ENCODE measurements at places on chromosomes 5 and 9. TPM values are rescaled to one million over a fixed set of nuclear protein-coding genes. Genes with fewer than 3 reads are reported as not detected.

Gene FGD3
- total RNA-seq, result 204 TPM

DNA sequence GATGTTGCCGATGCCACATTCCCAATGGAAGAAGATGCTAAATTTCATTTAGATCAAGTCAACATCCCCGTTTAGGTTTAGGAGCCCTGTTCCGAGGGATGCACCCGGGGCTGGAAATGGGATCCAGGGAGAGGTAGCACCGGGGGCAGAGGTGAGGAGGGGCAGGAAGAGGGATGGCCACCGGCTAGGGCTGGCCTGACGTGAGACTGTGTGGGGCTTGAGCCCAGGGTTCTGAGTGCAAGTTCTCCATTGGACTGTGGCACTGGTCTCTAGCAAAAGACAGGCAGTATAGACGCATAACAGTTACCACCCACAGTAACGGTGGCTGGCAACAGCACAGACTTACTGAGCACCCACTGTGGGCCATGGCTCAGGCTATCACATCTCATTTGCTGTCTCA lies 209.0 kb upstream of the MVB12B start:
- no peak overlapping the region for H3K4me3 ChIP-seq
- no peaks in the 10 kb centered on the region for H3K4me1 ChIP-seq
- no peaks in the 10 kb centered on the region for H3K36me3 ChIP-seq
- DNase-seq, result no peak
- no peaks in the 10 kb centered on the region for H3K27me3 ChIP-seq

Gene COL23A1
- total RNA-seq, result not detected

Gene NUTM2F
- not detected for total RNA-seq

GRCh38 chr5:52597625-52598024 lies 190.1 kb upstream of the ITGA1 start:
- H3K27me3 ChIP-seq, result no peaks in the 10 kb centered on the region
- no peak overlapping the region for H3K4me3 ChIP-seq
- no peak for DNase-seq
- H3K4me1 ChIP-seq, result no peaks in the 10 kb centered on the region

DNA sequence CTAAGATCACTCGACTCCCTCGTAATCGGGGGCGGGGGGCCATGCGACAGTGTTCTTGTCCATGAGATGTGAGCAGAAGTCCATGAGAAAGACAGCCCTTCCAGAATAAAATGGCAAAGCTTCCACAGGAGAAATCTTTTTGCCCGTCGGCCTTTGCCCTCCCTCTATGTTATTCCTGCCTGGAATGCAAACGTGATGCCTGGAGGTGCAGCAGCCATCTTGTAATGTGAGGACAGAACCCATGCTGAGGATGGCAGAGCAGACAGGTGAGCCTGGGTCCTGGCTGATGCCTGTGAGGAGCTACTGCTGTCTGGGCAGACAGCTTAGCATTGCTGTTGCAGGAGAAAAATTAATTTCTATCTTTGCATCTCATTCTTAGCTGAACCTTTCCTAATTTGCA lies 17.2 kb downstream of the MED10 start:
- H3K36me3 ChIP-seq, result no peaks in the 10 kb centered on the region
- H3K27me3 ChIP-seq, result no peaks in the 10 kb centered on the region
- no peak overlapping the region for H3K4me3 ChIP-seq
- peaks cover 14% of the 10 kb centered on the region for H3K4me1 ChIP-seq
- H3K27ac ChIP-seq, result no peak overlapping the region

DNA sequence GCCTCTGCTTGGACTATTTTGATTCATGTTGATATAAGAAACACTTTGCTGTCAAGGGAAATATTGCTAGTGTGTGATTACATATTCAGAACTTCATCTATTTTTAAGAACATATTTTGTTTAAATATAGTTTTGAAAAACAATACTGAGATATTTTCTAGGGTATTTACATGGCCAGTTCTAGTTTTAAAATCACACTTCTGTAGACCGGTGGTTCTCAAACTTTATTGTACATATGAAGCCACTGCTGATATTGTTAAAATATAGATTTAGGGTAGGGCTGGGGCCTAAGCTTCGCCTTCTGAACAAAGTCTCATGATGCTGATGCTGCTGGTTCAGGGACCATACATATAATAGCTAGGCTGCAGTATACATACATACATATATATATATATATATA lies 1000.0 kb downstream of the PTPRD start:
- H3K4me3 ChIP-seq, result no peak overlapping the region
- no peak for DNase-seq
- H3K27ac ChIP-seq, result no peak overlapping the region
- no peaks in the 10 kb centered on the region for H3K36me3 ChIP-seq
- H3K27me3 ChIP-seq, result no peaks in the 10 kb centered on the region
- H3K4me1 ChIP-seq, result no peaks in the 10 kb centered on the region

- H3K36me3 ChIP-seq, result no peaks in the 10 kb centered on the region
- H3K27ac ChIP-seq, result no peak overlapping the region
- H3K4me3 ChIP-seq, result no peak overlapping the region
- DNase-seq, result no peak
- H3K4me1 ChIP-seq, result no peaks in the 10 kb centered on the region
These were observed 1504.9 kb upstream of the C9orf72 start for GRCh38 chr9:29078063-29078666.

Gene SERF1A
- 11.8 TPM for total RNA-seq

DNA sequence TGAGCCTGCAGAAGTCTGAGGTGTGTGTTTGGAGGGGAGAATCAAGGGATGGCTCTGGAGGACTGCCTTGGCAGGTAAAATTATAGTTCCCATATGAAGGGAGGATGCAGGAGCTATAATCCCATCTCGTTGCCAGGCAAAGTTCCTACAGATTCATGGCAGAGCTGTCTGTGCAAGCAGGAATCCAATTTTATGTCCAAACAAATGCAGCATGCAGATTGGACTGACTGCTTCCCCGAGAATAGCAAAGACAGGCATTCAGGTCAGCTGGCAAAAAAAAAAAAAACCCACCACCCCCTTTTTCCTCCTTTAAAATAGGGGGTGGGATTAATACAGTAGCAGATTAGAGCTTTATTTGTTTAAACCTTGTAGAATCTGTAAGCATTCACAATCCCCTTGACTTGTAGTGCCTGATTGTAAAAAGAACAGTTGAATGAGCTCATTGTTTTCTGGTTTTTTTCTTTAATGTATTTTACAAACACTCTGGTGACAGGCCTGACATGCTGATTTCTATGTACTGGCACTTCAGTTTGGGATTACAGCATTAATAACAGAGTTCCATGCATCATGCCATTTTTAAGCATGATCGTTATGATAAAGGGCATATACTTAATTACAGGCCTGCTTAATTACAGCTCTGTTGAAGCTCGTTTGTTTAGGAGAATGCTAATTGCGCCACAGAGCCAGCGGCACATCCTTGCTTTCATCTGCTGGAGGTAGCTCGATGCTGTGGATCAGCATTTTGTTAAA lies 141.4 kb upstream of the LMX1B start:
- no peak overlapping the region for H3K27ac ChIP-seq
- DNase-seq, result no peak
- H3K4me1 ChIP-seq, result peaks cover 68% of the 10 kb centered on the region
- no peak overlapping the region for H3K4me3 ChIP-seq

DNA sequence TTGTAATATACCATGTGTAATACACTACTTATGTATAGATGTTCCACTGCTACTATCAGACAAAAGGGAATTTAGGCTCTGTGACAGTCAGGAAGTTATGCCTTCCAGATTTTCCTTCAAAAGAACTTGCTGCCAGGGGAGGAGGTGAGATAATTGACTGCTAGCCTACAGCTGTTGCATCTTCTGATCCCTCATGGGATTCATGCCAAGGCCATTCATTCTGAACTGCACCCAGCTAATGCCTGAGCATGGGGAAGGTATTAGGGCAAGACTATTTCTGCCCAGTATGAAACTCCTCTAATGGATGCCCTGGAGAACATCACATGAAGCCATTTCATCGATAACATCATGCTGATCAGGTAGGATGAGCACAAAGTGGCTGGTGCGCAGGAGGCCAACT lies 746.5 kb upstream of the ZNF608 start:
- no peak for DNase-seq
- no peak overlapping the region for H3K27ac ChIP-seq
- H3K27me3 ChIP-seq, result no peaks in the 10 kb centered on the region

DNA sequence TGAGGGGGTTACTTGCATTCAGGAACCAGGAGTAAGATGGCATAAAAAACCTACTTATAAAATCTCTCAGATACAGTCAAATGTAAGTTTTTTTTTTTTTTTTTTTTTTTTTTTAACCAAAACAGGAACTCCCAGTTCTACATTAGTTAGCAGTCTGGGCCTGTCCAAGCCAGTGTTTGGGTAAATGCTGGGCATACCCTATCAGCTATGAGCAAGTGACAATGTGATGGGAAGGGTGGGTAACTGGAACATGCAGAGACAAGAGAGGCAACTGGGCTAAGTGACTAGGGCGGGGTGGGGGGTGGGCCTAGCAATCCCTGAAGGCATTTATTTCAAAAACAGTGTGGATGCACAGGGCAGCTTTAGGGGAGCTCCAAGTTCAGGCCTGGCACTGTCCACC lies 2.3 kb downstream of the NMRK1 start:
- peaks cover 19% of the 10 kb centered on the region for H3K36me3 ChIP-seq
- DNase-seq, result no peak
- H3K4me3 ChIP-seq, result no peak overlapping the region
- no peaks in the 10 kb centered on the region for H3K27me3 ChIP-seq
- no peak overlapping the region for H3K27ac ChIP-seq
- H3K4me1 ChIP-seq, result peaks cover 26% of the 10 kb centered on the region

DNA sequence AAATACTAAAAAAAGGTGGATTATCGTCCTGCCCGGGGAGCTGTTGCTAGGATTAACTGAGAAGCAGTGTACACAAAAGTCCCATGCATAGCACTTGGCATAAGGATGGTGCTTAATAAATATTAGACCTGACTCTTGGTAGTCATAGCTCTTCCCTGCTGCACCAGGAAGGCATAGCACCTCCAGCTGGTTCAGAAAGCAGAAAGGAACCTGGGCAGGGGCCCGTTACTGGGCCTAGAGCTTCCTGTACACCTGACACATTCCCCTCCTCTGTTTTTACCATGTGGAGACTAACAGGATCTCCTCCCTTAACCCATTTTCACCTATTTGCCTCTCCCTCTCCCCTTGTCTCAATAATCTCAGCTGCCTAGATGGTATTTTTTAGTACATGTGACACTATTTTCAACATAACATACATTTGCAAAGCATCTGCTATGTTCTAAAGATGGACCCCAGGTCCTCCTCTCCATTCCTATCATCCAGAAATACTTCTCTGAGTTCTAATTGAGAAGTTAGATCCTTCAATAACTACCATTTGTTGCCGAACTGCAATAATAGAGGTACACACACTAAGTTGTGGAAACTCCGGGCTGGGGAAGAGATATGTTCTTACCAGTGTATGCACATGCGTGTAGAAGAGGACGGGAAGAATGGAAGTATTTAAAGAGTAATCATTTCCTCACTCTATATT lies 3.2 kb upstream of the ANP32B start:
- no peak overlapping the region for H3K27ac ChIP-seq
- H3K36me3 ChIP-seq, result no peaks in the 10 kb centered on the region
- peaks cover 8% of the 10 kb centered on the region for H3K4me1 ChIP-seq
- H3K27me3 ChIP-seq, result no peaks in the 10 kb centered on the region

- peaks cover 14% of the 10 kb centered on the region for H3K27me3 ChIP-seq
- no peaks in the 10 kb centered on the region for H3K4me1 ChIP-seq
- DNase-seq, result peak; percentile 59
- no peak overlapping the region for H3K27ac ChIP-seq
These were observed 1.8 kb upstream of the BHMT start for GRCh38 chr5:79109527-79110492.

Gene ASPN
- total RNA-seq, result not detected

- no peaks in the 10 kb centered on the region for H3K36me3 ChIP-seq
- no peak for DNase-seq
- H3K4me1 ChIP-seq, result peaks cover 9% of the 10 kb centered on the region
- H3K27ac ChIP-seq, result no peak overlapping the region
These were observed 167.7 kb upstream of the RASA1 start for GRCh38 chr5:87099968-87100367.

DNA sequence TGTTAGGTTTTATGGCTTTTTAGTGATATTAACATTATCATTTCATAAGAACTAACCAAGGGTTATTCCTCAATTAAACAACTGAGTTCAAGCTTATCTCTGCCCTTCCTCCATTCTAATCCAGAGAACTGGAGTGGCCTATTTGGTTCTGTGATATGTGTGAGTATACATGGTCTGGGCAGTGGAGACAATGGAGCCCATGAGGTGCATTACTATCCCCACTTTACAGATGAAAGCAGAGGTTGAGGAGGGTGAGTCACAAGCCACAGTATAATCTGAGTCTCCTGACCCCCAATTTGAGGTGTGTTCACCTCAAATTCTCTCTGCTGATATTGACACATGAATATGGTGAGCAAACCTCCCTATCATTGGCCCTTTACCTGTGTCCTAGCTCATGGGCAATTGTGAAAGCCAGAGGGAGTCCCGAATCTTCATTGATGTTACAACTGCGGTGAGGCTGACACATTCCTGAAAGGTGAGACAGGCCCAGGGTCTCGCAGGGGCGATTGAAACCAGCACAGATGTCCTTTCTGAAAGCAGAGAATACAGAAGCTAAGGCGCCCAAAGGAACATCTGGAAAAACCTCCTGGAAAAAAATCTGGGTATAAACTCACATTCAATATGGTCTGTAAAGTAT lies 217.2 kb downstream of the TARS1 start:
- H3K36me3 ChIP-seq, result no peaks in the 10 kb centered on the region
- no peaks in the 10 kb centered on the region for H3K27me3 ChIP-seq
- no peak overlapping the region for H3K4me3 ChIP-seq
- no peak overlapping the region for H3K27ac ChIP-seq

All from natural killer cell (primary cell).